ENCODE measurements at places on chromosomes 4 and X.

DNA sequence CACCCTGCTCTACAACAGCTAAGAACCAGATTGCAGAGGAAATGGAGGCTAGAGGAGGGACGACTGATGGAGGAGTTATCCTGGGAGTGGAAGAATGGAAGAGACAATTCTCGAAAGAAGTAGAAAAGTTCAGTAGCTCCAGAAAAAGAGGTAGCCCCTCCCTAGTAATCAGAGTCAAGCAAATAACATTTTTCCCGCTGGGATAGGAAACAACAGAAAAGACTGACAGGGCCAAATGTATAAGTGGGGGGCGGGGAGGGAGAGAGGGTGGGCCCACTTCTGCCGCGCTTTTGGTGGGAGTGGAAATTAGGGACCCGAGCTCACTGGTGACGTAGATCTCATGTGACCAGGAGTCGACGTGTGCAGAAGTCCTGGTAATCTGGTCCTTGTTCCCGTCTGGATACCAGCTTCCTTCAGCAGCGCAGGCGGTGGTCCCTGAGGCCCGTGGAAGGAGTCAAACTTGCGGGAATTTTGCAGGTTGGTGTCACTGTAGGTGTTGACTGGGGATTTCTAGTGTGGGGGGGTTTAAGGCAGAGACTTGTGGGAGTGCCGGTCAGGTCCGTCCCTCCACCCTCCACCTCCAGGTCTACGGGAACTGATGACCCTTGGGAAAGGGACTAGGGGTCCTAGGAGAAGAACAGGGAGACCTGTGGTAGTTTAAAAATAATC, at the start of gene TCEAL9:
Gene TCEAL9, plus strand, starts transcription at position 377 of the 669 bp plus-strand sequence. CDS start 1,179 bp downstream, outside the sequence.
- peak; percentile 43 for DNase-seq

GRCh38 chr4:152909901-152910300, 26.2 kb upstream of the FHDC1 start:
- DNase-seq = no peak

GRCh38 chr4:77742054-77742453, 77.1 kb downstream of the CNOT6L start:
- DNase-seq = no peak

DNA sequence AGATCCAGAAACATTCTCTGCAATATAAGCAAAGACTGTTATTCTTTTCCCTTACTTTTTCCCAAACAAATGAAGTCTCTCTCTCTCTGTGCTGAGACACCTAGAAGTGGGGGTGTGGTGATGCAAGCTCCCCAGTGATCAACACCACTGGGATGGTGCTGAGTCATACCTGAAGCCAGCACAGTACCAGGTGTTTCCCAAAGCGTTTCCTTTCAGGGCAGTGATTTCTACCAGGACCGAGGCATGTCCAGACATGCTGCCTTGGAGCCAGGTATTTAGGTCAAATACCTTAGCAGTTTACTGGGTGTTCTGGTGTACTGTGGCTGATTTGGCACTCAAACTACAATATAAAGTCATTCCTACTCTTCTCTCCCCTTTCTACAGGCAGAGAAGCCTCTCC, 726.5 kb downstream of the FAM133A start:
- DNase-seq = no peak

DNA sequence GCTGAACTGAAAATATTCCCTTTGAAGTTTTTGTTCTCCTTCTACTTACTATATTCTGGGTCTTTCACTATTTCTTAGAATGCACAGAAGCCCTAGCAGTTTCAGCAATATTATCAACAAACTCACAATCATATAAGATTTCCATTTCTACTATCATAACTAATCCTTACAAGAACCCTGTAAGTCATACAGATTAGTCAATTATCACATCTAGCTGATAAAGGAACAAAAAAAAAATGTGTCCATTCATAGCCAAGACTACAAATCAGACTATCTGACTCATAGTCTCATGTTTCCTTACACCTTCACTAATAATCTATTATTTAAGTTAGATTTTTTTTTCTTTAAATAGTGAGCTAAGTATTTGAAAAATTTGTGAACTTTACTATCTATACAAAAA, 72.5 kb downstream of the LRBA start:
- DNase-seq = no peak

- no peak for DNase-seq
These were observed 12.4 kb downstream of the CASP6 start for GRCh38 chr4:109690690-109691410.

DNA sequence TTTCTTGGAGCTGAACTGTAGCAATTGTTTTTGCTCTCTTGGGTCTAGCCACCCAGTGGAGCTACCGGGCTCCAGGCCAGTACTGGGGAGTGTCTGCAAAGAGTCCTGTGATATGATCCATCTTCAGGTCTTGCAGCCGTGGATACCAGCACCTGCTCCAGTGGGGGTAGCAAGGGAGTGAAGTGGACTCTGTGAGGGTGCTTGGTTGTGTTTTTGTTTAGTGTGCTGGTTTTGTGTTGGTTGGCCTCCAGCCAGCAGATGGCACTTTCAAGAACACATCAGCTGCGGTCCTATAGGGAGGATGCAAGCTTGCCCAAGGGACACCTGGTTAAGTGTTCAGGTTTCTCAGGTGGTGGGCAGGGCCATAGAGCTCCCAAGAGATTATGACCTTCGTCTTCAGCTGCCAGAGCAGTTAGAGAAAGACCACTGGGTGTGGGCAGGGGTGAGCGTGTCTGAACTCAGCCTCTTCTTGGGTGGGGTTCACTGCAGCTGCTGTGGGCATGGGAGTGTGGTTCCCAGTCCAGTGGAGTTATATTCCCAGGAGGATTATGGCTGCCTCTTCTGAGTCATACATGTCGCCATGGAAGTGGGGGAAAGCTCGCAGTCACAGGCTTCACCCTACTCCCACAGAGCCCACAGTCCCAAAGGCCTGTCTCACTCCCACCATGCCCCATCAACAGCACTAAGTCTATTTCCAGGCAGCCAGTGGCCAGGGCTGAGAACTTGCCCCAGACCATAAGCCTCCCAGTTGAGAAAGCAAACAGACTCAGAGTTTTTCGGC, 811.6 kb downstream of the GLUD2 start:
- no peak for DNase-seq

DNA sequence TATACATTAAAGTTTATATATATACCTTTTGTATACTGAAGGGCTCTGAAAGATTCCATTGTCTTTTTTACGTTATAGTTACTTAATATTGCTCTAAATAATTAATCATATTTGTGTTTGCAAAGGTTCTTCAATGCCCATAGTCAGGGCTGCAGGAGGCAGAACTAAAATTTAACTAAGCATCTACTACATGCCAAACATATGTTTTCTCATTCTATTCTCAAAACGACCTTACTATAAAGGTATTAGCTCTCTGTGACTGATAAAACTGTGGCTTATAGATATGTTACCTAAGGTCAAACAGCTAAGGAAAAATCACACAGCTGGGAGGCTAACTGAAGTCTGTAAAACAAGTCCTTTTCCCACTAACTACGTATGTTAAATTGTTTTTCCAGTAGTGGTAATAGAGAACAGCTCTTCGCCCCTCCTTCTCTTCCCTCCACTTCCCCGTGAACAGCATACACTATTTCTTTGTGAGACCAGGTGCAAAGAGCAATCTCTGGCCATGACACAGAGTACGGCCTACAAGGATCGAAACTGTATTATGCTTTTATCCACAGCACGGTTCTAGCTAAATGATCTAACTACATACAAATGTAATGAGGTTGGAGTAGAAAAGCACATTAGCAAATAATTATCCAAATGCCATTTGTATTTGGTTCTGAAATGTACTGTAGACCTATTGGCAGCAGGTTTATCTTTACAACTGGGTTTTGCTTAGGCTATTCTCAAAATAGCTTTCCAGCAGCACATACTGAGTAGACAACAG, 1.7 kb downstream of the CNOT6L start:
- no peak for DNase-seq
